ENCODE measurements at places on chromosomes 13 and 19. TPM values are rescaled to one million over a fixed set of nuclear protein-coding genes. Genes with fewer than 3 reads are reported as not detected.

The CGB3 gene
- not detected for total RNA-seq

The SPTBN4 gene
- total RNA-seq = 0.22 TPM

The ZNF229 gene
- 11.9 TPM for total RNA-seq

DNA sequence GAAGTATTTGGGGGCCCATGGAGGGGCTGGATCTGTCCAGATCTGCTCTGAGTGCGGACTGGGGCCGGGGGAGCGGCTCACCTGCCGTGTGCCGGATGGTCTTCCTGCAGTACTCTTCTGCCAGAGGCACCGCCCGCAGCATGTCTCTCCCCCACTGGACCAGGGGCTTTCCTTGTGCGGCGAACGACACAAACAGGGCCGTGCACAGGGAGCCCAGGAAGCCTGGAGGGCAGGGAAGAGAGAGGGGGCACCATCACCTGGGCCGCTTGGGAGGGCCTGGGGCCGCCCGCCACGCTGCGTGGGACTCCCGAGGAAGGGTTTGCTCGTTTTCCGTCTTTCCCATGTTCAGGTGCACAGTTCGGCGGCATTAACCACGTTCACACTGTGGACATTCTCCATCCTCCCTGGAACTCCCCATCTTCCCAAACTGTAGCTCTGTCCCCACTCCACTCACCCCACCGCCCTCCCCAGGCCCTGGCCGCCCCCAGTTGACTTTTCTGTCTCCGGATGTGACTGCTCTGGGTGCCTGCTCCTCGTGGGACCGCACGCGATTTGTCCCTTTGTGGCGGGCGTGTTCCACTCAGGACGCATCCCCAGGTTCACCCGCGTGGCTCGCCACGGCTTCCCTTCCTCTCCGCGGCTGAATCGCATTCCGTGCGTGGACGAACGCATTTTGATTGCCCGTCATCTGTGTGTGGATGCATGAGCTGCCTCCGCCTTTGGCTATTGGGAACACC lies 24.2 kb downstream of the ADPRHL1 start:
- no peak for DNase-seq

DNA sequence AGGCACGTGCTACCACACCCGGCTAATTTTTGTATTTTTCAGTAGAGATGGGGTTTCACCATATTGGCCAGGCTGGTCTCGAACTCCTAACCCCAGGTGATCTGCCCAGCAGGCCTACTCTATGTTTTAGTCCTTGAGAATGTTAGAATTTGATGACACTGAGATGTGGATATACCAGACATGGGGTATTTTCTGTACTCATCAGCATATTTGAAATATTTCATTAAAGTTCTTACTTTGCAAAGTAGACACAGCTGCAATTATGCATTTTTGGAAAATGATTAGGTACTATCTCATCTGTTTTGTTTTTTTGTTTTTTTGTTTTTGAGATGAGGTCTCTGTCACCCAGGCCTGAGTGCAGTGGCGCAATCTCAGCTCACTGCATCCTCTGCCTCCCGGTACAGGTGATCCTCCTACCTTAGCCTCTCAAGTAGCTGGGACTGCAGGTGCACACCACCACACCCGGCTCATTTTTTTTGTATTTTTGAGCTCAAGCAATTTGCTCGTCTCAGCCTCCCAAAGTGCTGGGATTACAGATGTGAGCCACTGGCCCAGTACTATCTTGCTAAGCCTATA lies 12.7 kb downstream of the SPINT2 start:
- no peak for DNase-seq

- no peak for DNase-seq
Observed at GRCh38 chr13:62510906-62511655, 1095.4 kb upstream of the PCDH20 start.
